ENCODE measurements at places on chromosomes 12 and 14. TPM values are rescaled to one million over a fixed set of nuclear protein-coding genes. Genes with fewer than 3 reads are reported as not detected.

The RTL1 gene
- total RNA-seq = not detected

The FOXM1 gene
- total RNA-seq = 136 TPM

The MMP14 gene
- total RNA-seq = 603 TPM

The SLC6A15 gene
- 0.24 TPM for total RNA-seq

The NEMP1 gene
- 27.7 TPM for total RNA-seq

The LTBR gene
- 102 TPM for total RNA-seq

The EP400 gene
- 57.3 TPM for total RNA-seq

The KLRB1 gene
- not detected for total RNA-seq

The CLEC1B gene
- total RNA-seq = not detected

The LRRK2 gene
- 1.3 TPM for total RNA-seq

The COPS7A gene
- 41.1 TPM for total RNA-seq

The SERPINA4 gene
- total RNA-seq = not detected

The TPI1 gene
- 643 TPM for total RNA-seq

The BCL7A gene
- 12.6 TPM for total RNA-seq

The REP15 gene
- 4.8 TPM for total RNA-seq

The MFAP5 gene
- total RNA-seq = not detected

The CDCA3 gene
- total RNA-seq = 44.3 TPM

The SLC38A2 gene
- 427 TPM for total RNA-seq

The TAS2R7 gene
- total RNA-seq = not detected

The DIO2 gene
- not detected for total RNA-seq

The A2M gene
- total RNA-seq = 6.5 TPM

The ZC2HC1C gene
- total RNA-seq = 3.6 TPM

The RABGGTA gene
- 29.5 TPM for total RNA-seq

The SP7 gene
- total RNA-seq = not detected

The ZNF219 gene
- total RNA-seq = 12.8 TPM

The ISCU gene
- total RNA-seq = 75.0 TPM

The NGB gene
- not detected for total RNA-seq

The TEX52 gene
- not detected for total RNA-seq

The DBX2 gene
- not detected for total RNA-seq

The TOGARAM1 gene
- total RNA-seq = 13.8 TPM

The ACAD10 gene
- 16.3 TPM for total RNA-seq

The GZMB gene
- not detected for total RNA-seq

The SMCO2 gene
- total RNA-seq = 1.2 TPM

The LIN7A gene
- 4.3 TPM for total RNA-seq

The CNTN1 gene
- 0.07 TPM for total RNA-seq

The ULK1 gene
- total RNA-seq = 37.8 TPM

The C1S gene
- total RNA-seq = 0.38 TPM

The NR4A1 gene
- 6.8 TPM for total RNA-seq

The ORMDL2 gene
- total RNA-seq = 57.8 TPM

The ZNF384 gene
- 58.5 TPM for total RNA-seq

The TESPA1 gene
- total RNA-seq = not detected

The KLRC1 gene
- total RNA-seq = not detected

The SERPINA9 gene
- total RNA-seq = not detected

The SSTR1 gene
- total RNA-seq = 1.4 TPM

The RPL10L gene
- total RNA-seq = not detected

The ZBTB42 gene
- 3.8 TPM for total RNA-seq

The MIP gene
- total RNA-seq = not detected

The SYNJ2BP gene
- 26.9 TPM for total RNA-seq

The CCDC198 gene
- not detected for total RNA-seq

The MGAT4C gene
- total RNA-seq = not detected

Measured in endothelial cell of umbilical vein (primary cell).